Stimulated activated CD4-positive, alpha-beta T cell treated with anti-CD3 and anti-CD28 coated beads, Interleukin-2, amount 100 ng/mL, for 4 hours (primary cell): ENCODE measurements at places on chromosomes 2 and 18.
A peak's percentile ranks its signal among the peaks of the same experiment; 100 is the strongest.

GRCh38 chr2:128343459-128343858 lies 24.8 kb upstream of the HS6ST1 start:
- no peak for DNase-seq

GRCh38 chr2:128494640-128495321 lies 176.1 kb upstream of the HS6ST1 start:
- DNase-seq = no peak

DNA sequence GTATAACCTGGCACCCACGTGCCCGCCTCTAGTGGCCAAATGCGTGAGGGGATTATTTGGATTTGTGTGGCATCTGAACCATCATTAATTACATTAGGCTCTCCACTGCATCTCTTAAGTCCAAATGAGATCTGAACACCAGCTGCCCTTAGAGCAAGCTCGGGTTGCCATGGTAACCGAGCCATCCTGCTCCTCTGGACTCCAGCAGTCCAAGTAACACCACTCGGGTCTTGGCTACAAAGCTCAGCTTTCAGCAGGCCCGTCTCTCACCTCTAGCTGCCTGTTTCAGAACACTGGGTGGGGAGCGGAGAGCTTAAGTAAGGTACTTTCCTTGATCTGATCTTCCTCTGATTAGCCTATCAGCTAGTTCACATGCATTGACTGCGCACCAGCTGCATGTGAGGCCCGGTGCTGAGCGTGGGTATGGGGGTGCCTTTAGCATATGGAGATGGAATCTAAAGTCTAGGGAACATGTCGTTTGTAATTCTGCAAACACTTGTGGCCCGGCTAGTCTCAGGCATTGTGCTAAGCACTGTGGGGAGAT lies 14.1 kb upstream of the CYS1 start:
- no peak for DNase-seq

DNA sequence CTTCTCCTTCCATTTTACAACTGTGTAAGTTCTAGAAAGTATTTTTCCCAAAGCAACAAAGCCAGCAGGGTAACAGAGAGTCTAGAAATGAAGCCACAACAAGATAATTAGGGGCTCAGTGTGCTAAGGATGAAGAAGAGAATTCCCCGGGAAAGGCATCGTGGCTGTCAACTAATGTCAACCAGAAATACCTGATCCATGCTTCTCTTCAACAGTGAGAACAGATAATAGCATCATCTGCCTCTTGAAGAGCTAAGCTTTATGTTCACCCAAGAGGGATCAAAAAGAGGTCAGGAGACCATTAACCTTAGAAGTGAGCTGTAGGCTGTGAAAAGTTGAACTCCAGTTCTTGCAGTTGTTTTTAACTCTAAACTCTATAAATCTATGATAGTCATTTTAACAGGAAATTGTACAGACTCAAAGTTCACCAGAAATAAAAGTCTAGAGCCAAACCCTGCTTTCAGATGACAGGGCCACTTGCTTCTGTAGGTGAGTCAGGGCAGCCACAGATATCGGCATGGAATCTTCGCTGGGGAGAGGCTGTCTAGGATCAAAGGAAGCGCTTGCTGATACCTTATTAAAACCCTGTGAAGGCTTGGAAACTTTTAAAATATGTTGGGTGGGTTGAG lies 540.7 kb upstream of the ID2 start:
- no peak for DNase-seq

DNA sequence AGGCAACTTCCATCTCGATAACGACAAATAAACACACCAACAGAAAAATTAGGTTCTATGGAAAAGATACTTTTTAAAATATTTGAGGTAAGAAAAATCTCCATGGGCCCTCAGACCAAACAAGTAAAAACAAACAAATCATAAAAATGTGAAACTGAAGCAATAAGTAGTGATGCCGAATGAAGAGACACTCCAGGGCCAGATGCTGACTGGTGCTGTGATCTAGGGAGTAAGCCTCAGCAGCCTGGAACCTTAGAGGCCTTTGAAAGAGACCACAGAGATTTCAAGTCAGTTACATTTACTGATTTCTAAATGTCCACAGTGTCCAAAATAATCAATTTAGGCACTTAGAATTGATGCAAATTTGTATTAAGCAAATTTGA lies 1144.7 kb downstream of the CNTNAP5 start:
- DNase-seq = no peak

DNA sequence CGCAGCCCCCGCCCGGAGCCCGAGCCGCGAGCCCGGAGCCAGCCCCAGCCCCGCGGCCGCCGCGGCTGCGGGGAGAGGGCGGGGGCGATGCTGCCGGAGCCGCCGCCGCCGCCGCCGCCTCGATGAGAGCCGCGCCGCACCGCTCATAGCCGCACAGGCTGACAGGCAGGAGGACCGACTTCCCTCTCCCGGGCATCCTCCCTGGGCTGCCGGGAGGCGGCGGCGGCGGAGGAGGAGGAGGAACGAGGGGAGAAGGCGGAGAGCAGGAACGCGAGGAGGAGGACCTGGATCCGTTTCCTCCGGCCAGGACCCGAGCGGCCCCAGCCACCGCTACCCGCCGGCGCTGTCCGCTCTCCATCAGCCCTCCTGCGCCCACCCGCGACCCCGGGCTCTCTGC lies 370 bp downstream of the KLHL29 start:
- DNase-seq = no peak

DNA sequence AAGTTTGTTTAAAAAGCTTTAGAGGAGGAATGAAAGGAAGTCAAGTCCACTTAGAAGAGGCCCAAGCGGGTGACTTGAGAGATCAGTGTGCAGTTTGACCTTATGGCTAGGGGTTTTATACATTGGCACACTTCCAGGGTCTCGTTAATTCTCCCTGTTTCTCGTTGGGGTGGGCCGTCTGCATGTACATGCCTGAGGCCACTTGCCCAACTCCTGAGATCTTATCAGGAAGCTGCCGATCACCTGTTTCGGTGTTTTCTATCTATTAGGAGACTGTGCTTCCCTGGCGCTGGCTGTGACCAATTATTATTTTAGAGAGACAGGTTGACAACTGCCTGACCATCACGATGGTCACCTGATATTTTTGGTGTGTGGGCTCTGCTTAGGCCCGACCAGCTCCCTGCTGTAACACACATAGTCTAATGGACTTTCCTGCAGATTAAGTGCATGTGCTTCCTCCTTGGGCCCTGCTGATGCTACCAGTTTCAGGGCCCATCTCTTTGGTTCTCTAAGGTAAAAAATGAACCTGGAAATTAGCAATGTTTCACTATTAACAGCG lies 31.0 kb upstream of the MSH6 start:
- no peak for DNase-seq

- peak; percentile 40 for DNase-seq
Observed at GRCh38 chr2:38115216-38116032, 39.5 kb upstream of the CYP1B1 start.

GRCh38 chr2:142734231-142734630 lies 143.2 kb upstream of the KYNU start:
- no peak for DNase-seq

DNA sequence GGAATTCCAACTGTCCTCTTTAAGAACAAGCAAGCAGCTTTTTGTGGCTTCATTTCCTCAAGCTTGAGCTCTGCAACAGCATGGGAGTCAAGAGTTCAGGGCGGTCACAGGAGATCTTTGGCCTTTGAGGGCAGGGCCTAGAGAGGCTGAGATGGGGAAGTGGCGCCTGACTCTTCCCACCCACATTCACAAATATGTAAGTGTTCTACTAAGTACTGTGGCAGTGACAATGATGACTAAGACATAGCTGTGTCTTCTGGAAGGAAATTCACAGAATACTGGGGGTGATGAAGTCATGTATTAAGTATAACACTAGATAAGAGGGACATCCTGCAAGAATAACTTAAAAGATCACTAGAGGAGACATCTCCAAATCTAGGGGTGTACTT lies 15.0 kb downstream of the RND3 start:
- DNase-seq = no peak

DNA sequence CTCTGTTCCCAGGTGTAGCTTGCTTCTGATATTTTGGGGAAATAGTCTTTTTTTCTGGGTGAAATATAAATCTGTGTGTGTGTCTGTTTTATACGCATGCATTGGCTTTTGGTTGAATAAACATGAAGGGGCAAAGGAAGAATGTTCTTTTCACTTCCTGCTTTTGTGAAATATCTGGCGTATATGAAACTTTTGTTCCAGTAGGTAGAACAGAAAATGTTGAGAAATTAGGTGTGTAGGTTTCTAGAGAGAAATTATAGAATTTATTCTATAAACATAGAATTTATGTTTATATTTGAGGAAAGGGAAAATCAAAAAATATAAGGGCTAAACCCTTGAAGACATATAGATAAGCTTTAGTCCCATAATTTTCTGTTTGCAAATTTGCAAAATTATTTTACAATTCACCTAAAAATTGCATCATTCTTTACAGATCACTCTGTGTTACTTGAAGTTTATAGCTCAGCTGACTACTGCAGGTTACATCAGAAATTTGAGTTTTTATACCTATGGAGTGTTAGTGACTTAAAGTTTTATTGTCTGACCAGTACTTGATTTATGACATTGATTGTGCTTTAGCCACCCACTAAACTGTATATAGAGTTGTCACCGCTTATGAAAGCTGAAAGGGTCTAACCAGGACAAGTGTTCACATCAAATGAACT lies 116.1 kb downstream of the FAM117B start:
- no peak for DNase-seq

DNA sequence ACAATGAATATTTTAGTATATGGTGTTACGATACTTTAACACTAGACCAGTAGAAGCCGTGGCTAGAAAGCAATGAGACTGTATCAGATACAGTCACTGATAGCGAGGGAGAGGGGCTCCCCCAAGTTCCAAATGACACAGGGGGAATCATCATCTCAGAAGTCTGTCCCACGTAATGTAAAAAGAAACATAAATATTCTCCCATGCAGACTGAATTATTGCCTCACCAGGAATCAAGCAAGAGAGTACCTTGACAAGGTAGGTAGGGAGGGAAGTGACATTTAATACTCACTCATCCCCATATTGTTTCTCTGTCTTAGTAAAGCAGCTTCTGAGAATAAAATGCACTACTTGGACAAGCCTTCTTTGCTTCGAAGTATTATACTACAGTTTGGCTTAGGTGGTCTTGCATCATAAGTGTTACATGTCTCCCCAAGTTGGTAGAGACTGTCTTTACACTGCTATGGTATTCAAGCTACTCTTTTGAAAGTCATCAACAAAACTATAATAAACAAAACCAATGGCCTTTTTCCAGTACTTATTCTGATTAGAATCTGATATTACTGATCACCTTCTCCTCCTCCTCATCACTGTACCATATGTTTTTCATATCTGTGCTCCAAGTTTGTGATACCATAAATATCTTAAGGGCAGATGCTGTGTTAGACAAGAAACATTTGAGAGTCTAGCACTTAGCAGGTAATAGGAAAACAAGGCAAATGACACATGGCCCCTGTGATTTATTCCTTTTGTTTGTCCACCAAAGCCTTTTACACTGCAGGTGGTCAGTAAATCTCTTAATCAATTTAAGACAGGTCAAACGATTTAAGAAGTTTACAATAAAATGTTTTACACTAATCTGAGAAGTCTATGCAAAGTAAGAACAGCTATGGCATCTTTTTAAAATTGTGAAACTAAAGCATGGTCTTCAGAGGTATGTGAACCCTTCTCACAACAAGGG lies 2.7 kb downstream of the LAPTM4A start:
- no peak for DNase-seq

DNA sequence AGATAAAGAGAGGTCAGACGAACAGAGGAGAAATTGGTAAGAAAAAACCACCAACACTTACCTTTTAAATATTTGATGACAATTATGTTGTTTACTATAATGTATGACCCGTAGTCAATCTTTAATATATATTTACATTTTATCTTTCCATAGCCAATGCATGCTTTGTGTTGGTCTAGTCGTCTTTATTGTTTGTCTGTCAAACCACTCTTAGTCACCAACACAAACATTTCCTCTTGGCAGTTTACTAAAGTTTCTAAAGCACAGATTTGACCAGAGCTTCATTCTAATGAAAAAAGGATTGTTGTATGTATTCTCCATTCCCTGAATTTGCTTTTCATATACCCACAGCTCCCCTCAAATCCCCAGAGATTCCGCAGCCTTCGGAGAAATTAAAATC lies 784.7 kb upstream of the PIK3C3 start:
- DNase-seq = no peak

DNA sequence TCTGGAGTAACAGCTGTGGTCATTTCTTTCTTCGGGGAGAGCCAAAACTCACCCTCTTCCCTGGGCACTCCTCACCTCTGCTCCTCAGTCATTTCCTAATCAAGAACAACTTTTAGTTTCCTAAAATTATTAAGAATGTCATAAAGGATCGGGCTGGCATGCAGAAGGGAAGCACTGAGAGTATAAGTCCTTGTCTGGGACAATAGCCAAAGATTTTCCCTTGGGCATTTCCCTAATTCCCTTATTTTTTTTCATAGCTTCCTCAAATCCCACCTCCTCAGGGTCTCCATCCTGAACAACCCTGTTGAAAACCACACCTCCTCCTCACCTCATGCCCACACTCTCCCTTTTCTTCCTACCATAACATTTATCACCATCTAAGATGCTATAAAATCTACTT lies 115.0 kb downstream of the MREG start:
- no peak for DNase-seq

- DNase-seq = no peak
Observed at GRCh38 chr2:43104106-43104505, 122.3 kb downstream of the ZFP36L2 start.

GRCh38 chr2:182761903-182762302 lies 45.8 kb downstream of the DNAJC10 start:
- no peak for DNase-seq

DNA sequence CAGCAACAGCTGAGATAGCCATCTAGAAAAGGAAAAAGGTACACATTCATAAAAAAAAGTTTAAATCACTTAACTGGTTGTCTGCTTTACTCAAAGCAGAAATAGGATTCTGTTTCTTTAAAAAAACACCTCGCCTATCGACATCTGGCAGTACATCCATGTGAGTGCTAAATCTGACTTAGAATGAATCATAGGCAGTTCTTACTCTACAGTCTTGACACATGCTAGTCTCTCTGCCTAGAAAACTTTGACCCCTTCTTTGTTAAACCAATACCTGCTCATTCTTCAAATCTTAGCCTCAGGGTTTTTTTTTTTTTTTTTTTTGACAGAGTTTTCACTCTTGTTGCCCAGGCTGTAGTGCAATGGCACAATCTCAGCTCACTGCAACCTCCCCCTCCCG lies 37.1 kb upstream of the GPR75 start:
- no peak for DNase-seq

DNA sequence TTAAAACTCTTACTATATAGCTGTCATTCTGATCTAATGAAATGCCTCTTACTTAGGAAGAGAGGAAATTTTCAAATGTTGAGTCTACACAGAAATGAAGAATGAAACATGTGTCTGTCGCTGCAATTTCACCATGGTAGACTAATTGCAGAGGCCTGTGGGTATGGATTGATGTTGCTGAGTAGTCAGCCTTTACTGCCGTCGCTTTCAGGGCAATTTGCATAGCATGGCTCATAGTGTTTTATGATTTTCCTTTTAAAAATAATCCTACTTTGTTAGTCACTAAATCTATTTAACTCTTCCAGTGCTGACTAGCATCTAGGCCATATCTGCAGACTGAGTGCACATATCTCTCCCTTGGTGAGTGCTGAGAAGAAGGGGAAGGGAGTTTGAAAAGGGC lies 819.2 kb downstream of the SATB2 start:
- DNase-seq = no peak

- no peak for DNase-seq
Observed at GRCh38 chr2:39597314-39597713, 68.4 kb upstream of the TMEM178A start.
